ENCODE measurements at places on chromosomes 6 and 20.

- no peak for DNase-seq
Measured at GRCh38 chr6:35786272-35786671, 5.5 kb downstream of the CLPSL1 start.

- DNase-seq: no peak
Measured at GRCh38 chr6:157157258-157157657, 166.1 kb downstream of the TMEM242 start.

- DNase-seq: no peak
Measured at GRCh38 chr6:35152067-35152707, 11.0 kb upstream of the TCP11 start.

DNA sequence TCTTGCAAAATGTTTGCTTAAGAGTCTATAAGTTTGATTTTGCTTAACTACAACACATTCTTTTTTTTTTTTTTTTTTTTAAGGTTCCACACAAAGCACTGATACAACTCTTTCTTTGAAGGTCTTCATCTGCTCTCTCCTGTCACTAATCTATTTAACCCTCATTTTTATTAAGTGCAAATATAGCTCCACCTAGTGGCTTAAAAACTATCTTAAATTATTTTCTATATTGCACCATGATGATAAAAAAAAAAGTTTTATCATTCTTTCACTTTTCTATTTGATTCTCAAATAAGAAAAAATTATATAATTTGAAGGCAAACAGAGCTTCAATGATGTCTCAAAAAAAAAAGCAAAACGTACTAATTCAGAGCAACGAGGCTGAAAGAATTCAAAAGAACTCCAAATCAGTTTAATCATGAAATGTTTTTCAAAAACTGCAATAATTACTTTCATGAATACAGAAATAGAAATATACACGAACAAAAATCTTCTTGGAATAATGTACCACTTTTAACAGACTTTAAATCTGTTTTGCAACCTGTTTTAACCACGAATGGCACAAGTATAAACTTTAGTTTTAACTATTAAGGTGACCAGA lies 12.8 kb downstream of the ESF1 start:
- no peak for DNase-seq

DNA sequence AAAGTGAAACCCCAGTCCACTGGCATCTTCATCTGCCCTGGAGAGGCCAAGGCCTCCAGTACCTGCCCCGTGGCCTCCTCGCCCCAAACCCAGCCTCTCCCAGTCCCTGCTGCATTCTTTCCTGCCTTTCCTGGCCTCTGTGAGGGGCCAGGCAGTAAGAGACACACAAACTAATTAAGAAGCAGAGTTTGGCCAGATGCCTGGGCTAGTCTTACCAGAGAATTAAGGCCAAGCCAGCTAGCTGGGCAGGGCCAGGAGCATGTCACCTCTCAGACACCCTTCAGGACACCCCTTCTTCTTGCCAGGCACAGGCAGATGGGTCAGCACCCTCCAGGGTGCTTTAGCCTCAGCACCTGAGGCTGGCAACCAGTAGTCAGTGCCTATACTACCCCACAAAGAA lies 2.4 kb downstream of the MDGA1 start:
- DNase-seq: no peak

DNA sequence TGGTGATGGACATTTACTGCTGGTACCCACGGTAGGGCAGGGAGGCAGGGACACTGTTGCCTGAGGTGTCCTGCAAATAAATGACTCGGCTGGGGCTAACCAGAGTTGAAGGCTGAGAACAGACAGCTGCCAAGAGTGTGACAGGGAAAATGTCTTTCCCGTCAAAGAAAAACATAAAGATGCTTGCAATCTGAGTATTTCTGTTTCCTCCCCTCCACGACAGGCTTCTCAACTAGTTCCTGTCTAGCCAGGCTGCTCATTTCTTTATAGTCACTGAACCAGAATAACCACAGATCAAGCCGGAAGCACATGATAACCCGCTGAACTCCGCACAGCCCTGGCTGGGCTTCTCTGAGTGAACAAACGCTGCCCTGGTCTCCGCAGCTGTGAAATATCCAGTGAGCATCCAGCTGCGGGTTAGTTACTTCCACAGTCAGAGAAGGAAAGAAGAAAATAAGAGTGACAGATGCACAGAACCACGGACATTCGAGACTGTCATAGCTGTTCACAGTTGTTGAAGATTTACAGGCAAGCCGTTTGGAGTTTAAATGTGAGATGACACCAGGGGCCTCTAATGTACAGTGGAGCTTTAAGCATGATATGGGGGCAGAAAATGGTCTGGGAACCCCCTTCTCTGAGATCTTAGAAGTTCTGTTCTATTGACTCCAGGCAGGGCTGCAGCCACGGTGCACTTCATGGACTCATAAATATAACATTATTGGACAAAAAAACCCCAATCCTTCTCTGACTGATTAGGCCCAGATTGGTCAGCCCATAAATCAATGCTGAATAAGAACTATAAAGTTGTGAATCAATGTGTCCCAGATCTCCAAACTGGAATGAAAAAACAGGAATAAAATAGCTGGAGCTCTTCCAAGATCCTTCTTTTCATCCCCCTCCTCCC lies 299.9 kb upstream of the SUPT3H start:
- peak; percentile 36 for DNase-seq

Measured in activated effector memory CD4-positive, alpha-beta T cell treated with Interleukin-2 at 50 U/mL for 16 hours (primary cell).